ENCODE measurements at places on chromosomes 3 and 15. TPM values are rescaled to one million over a fixed set of nuclear protein-coding genes. Genes with fewer than 3 reads are reported as not detected.

The IGSF11 gene
- 16.8 TPM for polyA plus RNA-seq

The YEATS2 gene
- polyA plus RNA-seq: 11.3 TPM

DNA sequence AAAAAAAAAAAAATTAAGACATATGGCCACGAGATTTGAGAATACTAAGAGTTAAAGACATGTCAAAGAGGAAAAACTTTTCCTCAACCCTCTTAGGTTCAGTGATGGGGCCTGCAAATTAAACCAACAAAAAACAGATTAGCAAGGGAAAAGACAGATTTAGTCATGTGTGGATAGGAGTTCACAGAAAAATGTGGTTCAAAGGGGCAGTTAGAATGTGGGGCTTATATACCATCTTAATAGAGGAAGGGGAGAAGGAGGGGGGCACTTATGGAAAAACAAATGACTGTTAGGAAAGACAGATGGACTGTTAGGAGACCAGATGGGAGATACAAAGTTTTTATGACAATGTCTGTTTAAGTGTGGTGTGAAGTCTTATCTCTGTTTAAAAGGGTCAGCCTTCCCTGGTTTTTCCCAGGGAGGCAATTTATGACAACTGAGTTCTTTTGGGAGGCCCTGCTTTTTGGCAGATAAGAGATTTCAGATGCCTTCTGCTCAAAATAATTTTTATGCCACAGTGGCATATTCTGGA, 68.7 kb upstream of the FURIN start:
- DNase-seq: no peak

GRCh38 chr3:100798012-100798411, 88.7 kb downstream of the TFG start:
- no peak for DNase-seq

DNA sequence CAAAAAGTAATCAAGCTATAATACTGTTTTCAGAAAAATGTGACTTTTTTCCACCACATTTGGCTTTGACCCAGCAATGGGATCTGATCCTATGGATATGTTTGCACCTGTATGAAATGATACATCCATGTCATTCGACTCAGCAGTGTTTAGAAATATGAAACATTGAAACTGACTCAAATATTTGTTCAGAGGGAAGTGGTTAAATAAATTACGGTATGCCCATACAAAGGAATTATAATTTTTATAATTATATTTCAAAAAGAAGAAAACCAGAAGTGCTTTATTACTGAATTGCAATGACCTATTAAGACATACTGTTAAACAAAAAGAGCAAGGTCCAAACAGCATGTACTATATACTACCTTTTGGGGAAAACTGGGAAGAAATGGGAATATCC, 546.5 kb downstream of the MAGI1 start:
- DNase-seq: no peak

The ENTPD3 gene
- 0.46 TPM for polyA plus RNA-seq

- DNase-seq: no peak
Measured at GRCh38 chr15:88627463-88627862, 6.3 kb downstream of the AEN start.

- no peak for DNase-seq
Measured at GRCh38 chr3:14138109-14138877, 13.4 kb downstream of the TMEM43 start.

GRCh38 chr3:39281533-39281932, 1.7 kb upstream of the CX3CR1 start:
- no peak for DNase-seq

- DNase-seq: no peak
Measured at GRCh38 chr3:188507244-188507720, 353.3 kb downstream of the LPP start.

The HERC2 gene
- 48.3 TPM for polyA plus RNA-seq

DNA sequence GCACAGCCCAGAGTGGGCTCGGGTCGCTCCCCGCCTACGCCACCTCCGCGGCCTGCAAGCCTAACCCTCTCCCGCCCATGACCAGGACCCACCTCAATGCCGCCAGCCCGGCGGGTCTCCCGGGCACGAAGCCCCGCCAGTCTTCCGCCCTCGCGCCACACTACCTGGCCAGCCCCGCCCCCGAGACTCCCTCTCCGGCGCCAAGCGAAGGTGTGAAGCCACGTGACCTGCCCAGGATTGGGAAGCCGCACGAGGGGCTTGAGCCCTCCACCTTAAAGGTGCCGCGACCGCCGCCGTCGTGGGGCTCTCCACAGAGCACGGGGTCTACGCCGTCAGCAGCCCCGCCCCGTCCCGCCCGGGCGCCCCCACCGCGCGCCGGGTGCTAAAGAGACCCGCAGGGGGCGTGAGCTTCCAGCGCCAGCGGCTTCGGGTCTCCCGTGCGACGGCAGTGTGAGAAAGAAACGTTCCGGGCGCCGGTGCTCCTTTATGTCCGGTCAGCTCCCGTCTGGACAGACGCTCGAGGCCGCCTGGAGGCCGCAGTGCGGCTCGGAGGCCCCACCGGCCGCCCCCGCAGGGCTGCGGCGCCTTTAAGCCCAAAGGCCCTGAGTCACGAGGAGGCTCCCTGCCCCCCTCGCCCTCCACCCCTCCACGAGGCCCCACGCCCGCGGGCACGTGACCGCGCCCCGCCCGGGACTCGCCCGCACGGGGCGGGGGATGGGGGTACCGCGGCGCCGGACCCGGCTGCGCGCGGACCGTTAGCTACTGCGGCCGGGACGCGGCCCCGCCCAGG, at the start of gene CPEB1:
CPEB1 (minus strand) TSS at position 319 of the 790 bp plus-strand sequence. CDS start 18,904 bp downstream, outside the sequence.
- DNase-seq: peak; percentile 86

- no peak for DNase-seq
Measured at GRCh38 chr3:15288331-15289035, 43.9 kb downstream of the SH3BP5 start.

DNA sequence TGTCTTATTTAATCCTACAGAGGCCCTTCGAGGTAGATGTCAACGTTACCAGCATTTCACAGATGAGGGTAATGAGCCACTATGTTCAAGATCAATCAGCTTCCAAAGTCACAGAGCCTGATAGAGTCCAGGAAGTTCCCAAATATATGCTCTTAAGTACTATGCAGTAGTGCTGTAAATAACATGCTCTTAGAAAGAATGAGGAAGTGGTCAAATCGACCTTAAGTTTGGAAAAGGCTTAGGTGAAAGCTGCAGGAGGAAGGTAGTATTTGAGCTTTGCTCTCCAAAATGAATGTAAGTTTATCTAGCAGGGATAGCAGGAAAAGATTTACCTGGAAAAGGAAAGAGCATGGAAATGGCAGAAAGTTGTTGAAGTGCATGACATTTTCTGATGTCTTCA, 234.0 kb downstream of the RBMS3 start:
- no peak for DNase-seq

GRCh38 chr15:64856429-64857145, 14.9 kb downstream of the PLEKHO2 start:
- peak; percentile 57 for DNase-seq

DNA sequence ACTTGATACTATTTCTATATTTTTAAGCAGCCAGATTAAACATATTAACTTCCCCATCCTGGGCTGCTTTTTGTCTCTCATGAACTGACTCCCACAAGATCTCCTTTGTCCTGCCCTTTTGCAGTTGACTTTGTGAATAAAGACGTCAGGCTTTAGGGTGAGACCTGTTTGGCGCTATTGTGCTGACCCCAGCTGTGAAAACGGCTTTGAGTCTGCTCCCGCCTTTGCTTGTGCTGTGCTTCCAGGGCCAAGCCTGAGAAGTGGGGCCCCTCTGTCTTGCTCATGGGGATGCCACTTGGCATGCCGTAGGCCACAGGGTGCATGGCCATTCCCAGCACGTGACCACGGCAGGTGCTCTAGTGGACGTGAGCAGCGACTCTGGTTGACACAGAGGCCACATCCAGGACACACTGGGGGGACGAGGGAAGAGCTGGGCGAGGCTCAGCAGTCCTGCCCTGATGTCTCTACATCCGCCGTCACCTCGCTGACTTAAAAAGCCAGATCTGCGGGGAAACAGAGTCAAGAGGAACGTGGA, 268.9 kb upstream of the LYSMD4 start:
- DNase-seq: no peak

GRCh38 chr3:113431811-113432210, 9.5 kb downstream of the CFAP44 start:
- DNase-seq: no peak

- DNase-seq: no peak
Measured at GRCh38 chr15:92629975-92630626, 25.5 kb downstream of the FAM174B start.

The ARGFX gene
- not detected for polyA plus RNA-seq

- DNase-seq: peak; percentile 82
Measured at GRCh38 chr3:79019137-79019923, 748.5 kb downstream of the ROBO1 start.

Data from ovary (tissue), 10 donors.